ENCODE measurements at places on chromosomes 16 and 17.

DNA sequence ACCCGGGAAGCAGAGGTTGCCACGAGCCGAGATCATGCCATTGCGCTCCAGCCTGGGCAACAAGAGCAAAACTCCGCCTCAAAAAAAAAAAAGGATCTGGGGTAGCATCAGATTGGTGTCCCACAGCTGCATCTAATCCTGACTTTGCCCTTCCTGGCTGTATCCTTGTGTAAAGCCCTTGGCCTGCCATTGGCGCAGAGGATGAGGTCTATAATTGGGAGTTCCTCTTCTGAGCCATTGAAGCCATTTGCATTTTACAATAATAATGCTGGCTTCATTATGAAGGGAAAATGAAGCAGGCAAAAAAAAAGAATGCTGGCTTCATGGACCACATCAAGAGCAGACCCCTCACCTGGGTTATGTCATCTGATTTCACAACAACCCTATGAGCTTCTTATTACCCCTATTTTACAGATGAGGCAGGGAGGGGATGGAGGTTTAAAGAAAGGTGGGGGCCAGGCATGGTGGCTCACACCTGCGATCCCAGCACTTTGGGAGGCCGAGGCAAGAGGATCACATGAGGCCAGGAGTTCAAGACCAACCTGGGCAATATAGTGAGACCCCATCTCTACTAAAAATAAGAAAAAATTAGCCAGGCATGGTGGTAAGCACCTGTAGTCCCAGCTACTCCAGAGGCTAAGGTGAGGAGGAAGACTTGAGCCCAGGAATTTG lies 1.2 kb upstream of the LITAFD start:
- DNase-seq = no peak

DNA sequence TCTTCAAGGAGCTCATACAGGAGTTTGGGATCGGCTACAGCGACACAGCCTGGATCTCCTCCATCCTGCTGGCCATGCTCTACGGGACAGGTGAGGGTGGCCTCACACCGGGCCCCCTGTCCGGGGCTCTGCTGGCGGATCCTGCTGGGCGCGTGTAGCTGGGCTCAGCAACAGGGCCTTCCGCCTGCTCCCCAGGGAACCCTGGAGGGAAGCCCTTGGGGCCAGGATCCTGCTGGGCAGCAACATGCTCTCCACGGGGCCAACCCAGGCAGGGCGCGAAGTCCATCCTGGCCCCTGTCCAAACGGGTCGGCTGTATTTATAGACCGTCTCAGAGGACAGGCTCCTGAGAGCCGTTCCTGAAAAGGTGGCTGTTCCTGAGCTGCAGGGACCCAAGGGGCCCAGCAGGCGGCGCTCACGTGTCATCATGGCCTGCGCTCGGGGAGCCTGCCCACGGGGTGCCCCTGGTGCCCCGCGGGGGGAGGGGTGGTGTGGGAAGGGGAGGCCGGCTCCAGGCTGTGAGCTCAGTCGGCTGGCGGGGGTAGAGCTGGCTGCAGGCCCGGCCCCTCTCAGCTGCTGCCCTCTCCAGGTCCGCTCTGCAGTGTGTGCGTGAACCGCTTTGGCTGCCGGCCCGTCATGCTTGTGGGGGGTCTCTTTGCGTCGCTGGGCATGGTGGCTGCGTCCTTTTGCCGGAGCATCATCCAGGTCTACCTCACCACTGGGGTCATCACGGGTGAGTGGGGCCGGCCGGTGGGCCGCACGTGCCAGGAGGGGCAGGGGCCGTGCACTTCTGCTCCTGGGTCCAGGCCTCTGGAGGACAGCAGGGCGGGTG lies 7.5 kb downstream of the SLC16A3 start:
- peak; percentile 67 for DNase-seq

DNA sequence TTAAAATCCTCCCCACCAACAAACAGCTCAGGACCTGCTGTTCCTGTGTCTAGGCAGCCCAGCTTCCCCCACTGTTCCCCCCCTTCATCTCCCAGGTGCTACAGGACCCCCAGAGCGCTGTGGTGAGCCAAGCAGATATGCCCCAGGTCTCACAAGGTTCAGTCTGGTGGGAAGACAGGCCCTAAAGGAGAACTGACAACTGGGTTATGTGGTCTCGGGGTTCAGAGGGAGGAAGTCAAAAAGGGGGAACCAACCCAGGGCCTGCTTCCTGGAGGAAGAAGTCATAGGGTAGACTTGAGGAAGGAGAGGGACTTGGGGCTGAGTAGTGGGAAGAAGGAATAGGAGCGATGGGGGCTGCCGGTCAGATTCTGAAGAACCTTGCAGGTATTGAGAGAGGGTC lies 2.6 kb downstream of the RIPOR1 start:
- no peak for DNase-seq

DNA sequence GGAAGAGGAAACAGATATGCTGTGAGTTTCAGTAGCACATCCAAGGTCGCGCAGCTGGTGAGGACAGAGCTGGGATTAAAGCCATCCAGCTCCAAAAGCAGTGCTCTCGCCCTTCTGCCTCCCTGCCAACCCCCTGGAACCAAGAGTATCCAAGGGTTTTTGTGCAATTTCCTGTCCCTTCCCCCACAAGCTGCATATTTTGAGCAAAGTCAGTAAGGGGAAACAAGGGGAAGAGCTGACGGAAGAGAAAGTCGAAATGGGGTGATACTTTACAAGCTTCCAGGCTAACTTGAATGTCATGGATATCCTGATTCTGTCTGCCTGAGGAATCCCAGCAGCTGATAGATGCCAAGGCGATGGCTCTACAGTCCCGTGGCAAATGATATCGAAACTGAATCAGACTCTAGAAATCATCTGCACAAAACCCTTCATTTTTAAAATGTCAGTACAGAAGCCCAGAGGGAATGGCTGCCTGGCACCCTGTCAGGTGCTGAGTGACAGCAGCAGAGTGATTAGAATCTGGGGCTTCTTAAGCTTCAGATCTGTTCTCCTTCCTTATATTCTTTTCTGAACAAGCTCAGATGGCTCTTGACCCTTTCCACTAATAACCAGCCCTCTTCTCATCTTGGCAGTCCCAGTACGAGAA lies 42.9 kb upstream of the TEKT3 start:
- DNase-seq = no peak

GRCh38 chr16:87924041-87924810 lies 12.1 kb downstream of the CA5A start:
- DNase-seq = no peak

All from activated T-cell treated with anti-CD3 and anti-CD28 coated beads, Interleukin-2, amount 50 U/mL, for 72 hours (primary cell).